Cerebellar nuclear complex (tissue), 1 donor: ENCODE measurements at places on chromosomes 1 and 21.

GRCh38 chr1:39713557-39713956, 22.3 kb upstream of the HPCAL4 start:
- DNase-seq, result no peak

- no peak for DNase-seq
These were observed 16.3 kb downstream of the DPYD start for GRCh38 chr1:97904534-97904933.

GRCh38 chr1:58964880-58965279, 181.0 kb upstream of the JUN start:
- DNase-seq, result no peak

DNA sequence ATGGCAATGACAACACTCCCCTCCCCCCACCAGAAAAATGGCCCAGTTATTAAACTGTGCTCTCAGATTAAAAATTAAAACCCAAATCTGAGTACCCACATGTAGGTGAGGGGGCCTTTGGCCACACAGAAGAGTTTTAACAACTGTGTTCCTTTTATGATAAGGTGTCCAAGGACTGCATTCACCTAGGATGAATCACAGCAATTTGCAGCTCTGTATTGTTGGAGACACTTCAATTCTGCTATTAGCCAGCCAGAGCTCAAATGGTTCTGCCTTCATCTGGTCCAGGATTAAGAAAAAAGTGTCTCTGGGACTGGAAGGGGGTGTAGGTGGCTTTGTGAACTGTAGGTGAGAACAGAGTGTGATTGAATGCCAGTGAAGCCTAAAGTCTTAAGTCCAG, 43.3 kb upstream of the DIRAS3 start:
- no peak for DNase-seq

- DNase-seq, result no peak
These were observed 125.3 kb upstream of the CACYBP start for GRCh38 chr1:174874331-174875053.

- no peak for DNase-seq
These were observed 221.9 kb upstream of the DUSP10 start for GRCh38 chr1:221963742-221964141.
